M059J (cell line): ENCODE measurements at places on chromosomes 6 and 20.
A peak's percentile ranks its signal among the peaks of the same experiment; 100 is the strongest.

- no peak for DNase-seq
Measured at GRCh38 chr20:3751675-3752385, 15.7 kb downstream of the ADISSP start.

DNA sequence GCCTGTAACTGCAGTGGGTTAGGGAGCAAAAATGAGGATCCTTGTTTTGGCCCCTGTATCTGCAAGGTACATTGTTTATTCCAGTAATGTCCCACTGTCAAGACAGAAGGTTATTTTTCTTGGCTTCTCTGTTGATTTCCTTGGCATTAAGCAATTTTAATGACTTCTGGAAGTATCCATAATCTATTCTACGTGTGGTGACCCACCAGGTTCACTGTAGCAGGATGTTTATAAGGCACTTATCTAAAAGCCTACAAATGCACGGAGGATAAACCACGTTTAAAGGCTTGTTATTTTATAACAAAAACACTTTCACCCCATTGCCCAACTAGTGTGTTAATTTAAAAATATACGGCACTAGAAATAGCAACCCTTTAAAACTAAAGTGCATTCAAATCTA is 294.9 kb downstream of the LAMA2 start:
- DNase-seq = no peak

GRCh38 chr6:157873735-157874344 is 50.8 kb downstream of the SNX9 start:
- DNase-seq = peak; percentile 73

DNA sequence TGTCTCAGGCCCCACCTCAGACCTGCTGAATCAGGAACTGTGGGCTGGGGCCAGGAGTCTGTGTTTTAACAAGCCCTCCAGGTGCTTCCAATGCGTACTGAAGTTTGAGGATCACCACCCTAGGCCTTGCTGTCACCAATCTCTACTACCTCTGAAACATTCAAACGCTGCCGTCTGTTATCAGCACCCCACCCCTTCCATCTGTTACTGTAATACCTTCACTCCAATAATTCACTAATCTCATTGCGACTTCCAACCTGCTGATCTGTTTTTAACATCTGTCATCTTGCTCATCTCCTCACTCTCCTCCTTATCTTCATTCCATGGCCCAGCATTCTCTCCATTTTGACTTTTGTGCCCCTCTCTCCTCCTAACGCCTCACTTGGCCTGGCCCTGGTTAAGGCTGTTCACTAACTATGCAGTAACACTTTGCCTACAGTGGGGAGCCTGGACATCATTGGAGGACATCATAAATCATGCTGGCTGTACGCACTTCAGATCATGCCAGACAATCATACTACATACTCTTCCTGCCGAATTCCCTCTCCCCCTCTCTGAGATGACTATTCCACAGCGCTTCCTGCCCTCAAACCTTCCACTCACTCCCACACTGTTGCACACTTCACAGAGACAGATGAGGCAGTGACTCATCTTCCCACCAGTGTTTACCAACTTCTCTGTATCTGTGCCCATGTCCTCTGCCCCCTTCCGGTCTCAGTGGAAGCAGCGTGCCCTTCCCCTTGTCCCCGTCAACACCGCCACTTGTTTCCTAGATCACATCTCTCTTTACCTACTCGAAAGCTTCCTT is 3.0 kb upstream of the GUCA1B start:
- peak; percentile 80 for DNase-seq

DNA sequence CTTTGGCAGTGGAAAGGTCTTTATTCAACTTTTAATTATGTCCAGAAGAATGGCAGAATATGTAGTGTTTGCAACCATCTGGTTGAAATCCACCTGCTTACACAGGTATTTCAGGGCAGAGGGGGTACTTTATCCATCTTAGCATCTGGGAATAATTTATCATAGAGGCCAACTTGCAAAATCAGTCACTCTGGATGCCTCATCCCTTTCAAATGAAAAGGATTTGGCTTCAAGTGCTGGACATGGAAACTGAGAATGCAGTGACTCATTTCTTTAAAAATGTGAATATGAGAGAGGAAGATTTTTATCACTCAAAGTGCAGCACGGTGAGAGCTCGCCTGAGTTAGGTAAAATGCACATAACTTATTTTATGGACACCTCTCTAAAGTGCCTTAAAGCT is 758.3 kb downstream of the KIF16B start:
- peak; percentile 65 for DNase-seq

- peak; percentile 85 for DNase-seq
Measured at GRCh38 chr6:111784433-111784832, 88.8 kb downstream of the FYN start.

DNA sequence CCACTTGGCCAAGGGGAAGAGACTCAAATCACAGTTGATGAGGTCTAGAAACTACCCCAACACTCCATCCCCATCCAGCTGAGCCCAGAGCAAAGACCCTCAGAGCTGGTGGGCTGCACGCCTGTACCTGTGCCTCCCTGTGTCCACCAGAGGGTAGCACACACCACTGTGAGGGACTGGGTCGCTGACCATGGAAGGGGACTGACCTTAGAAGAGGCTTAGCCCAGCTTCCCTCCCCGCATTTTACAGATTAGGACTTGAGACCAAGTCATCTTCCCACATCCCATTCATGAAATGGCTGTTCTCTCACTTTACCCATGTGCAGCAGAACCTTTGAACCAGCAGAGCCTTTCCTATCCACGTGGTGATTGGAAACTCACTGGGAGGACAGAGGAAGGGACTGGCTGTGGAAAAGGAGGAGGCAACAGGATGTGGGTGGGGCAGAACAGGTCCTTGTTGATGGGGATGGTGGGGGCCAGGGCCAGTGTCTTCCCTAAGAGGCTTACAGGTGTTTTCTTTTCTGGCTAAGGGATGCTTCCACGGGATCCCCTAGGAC is 44.3 kb downstream of the CPXM1 start:
- peak; percentile 64 for DNase-seq

GRCh38 chr6:37626915-37627314 is 70.8 kb downstream of the MDGA1 start:
- no peak for DNase-seq

DNA sequence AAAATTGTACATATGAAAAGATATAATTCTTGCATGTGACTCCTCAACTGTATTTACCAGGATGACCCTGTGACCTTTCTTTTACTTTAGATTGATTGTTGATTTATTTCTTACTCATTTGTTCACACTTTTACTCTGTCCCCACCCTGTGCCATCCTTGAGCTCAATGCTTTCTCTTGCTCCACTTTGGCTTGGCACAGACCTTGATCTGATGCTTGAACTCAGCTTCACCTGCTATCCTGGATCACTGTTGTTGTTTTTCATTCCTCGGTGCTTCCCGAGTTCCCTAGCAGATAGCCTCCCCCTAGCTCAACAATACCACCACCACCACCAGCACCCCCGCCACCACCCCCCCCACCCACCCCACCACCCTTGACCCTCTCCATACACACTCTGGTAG is 102.1 kb downstream of the EYA4 start:
- DNase-seq = no peak

GRCh38 chr6:131362696-131363095 is 210.3 kb upstream of the ARG1 start:
- DNase-seq = no peak

- DNase-seq = peak; percentile 78
Measured at GRCh38 chr6:144413418-144413817, 128.3 kb downstream of the UTRN start.
